ENCODE measurements at places on chromosomes 16 and 17.

DNA sequence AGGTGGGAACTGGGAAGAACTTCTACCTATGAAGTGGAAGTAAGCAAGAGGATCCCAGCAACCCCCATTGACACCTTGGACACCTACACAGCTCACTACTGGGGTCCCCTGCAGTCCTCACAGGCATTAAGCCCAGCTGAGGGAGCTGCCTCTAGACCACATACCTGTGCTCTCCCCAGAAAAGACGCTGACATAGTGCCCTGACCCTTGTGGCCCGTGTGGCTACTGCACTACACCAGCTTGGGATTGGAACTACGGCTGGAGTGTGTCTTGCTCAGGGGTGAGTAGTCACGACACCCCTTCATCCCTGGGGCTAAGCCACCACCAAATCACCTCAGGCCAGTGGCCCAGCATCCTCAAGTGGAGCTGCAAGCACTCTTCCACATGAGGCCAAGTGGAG, 54.2 kb upstream of the NSRP1 start:
- DNase-seq = no peak

GRCh38 chr17:38451030-38451839, 23.0 kb downstream of the ARHGAP23 start:
- DNase-seq = peak; percentile 80

DNA sequence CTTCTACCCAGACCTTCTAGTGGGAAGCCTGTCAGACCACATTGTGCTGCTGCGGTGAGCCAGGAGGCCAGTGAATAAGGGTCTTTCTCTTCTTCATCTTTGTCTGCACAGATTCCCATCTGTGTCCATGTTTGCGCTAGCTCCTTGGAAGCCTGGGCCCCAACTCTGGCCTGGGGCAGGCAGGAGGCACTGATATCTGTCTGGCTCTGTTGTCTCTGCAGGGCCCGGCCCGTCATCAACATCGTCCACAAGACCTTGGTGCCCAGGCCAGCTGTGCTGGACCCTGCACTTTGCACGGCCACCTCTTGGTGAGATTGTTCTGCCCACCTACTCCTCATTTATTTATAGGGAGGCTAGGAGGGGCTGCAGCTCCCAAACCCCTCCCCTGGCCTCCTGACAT, 18.3 kb downstream of the ITGA3 start:
- no peak for DNase-seq

GRCh38 chr17:65509032-65509431, 52.4 kb downstream of the AXIN2 start:
- DNase-seq = no peak

- DNase-seq = no peak
These were observed 929 bp downstream of the TMEM11 start for GRCh38 chr17:21212826-21213637.

DNA sequence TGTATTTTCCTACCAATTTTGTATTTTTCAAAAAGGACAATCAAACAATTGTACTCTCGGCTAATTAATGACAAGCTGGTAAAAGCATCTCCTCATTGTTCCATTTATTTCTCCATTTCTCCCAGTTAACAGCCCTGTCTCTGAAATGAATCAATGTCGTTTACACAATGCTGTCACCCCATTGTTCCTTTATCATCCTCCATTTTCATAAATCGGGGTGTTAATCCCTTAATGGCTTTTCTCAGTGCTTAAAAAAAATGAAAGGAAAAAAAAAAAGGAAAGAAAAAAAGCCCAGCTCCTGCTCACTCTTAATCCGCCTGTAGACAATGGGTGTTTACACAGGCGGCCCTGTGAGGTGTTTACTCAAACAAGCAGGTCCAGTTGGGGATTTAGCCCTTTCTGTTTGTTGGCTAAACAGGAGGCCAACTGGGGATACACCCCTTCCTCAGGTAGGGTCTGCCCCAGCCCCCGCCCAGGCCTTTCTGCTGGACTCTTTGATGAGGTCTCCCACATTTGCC, 86.8 kb upstream of the SALL1 start:
- DNase-seq = no peak

- no peak for DNase-seq
These were observed 304.2 kb upstream of the TNRC6C start for GRCh38 chr17:77654296-77654695.

GRCh38 chr17:17503566-17504130, 7.5 kb upstream of the RASD1 start:
- no peak for DNase-seq

DNA sequence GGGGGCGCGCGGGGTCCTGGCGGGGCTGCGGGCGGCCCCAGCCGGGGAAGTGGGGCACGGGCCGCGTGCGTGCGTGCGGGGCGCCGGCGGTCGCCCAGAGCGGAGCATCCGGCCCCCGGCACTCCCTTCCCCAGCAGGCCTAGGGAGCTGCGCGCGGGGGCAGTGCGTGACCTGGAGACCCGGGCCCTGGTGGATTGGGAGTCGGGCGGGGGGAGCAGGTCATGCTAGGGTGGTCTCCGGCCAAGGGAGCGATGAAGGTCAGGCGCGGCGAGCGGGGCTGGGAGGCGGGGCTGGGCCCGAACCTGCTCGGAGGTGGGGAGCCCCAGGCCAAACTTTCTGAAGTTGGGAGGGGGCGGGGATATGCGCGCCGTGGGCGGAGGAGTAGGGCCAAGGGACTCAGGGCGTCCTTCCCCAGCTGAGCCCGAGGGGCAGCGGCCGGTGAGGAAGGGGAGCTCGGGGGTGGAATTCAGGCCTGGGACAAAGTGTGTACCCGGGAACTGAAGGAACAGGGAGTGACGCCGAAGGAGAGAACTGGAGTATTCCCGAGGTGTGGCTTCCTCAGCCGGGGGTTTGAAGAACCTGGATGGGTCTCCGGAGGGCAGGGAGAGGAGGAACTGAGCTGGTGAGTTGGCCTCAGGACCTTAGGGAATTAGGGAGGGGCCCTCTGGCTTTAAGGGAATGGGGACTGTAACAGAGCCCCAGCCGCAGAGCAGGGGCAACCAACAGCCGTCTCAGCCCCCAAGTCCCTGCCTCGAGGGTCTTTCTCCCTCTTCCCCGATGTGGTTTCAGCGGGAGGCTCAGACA, 589 bp downstream of the XYLT2 start:
- DNase-seq = no peak

DNA sequence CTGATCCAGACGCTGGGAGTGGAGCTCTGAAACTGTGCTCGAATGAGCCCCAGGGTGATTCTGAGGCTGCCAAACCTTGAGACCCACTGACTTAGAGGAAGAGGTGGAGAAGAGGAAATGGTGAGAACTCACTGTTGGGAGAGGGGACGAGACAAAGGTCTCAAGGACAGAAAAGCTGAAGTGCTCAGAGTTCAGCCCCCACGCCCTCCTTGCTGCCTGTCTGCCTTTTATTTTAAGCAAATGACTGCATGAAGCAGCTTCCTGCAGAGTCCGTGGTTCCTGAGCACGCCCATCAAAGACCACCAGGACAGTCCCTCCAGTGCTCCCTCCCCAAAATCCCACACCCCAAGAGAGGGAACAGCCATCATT, 20.4 kb downstream of the COTL1 start:
- no peak for DNase-seq

DNA sequence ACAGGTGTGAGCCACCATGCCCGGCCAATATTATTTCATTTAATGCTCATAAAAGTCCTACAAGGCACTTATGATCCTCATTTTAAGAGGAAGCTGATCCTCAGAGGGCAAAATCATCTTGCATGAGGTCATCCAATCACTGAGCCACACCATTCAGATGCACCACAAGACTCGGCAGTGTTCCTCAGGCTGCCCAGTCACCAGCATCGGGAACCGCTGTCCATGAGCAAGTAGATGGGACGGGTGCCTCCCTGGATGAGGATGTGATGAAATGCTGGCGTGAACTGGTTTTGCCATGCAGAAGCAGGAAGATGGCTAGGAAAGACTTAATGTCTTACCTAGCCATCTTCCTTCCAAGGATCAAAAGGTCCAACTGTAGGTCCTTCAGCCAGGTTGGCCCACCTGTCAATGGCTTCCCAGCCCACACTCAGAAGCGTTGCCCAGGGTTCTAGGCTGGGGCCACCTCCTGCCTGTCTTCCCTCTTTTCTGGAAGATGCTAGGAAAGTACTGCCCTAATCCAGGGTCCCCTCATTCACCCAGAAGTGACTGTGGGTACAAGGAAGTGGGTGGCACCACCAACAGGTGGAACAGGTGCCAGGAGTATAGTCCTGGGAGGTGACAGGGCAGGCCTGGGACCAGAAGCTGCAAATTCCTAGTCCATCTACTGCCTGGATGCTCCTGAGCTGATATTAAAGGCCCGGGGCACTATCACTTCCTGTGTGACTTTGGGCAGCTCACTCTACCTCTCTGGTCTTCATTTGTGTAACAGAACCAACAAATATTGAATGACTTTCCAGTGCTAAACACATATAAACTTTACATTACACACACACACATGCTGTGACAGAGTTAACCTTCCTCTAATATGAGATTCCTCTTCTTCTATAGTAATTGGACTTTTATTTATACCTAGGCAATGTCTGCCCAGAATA, 32.2 kb upstream of the CRYBA1 start:
- DNase-seq = no peak

GRCh38 chr17:33493566-33493965, 200.5 kb upstream of the ASIC2 start:
- no peak for DNase-seq

DNA sequence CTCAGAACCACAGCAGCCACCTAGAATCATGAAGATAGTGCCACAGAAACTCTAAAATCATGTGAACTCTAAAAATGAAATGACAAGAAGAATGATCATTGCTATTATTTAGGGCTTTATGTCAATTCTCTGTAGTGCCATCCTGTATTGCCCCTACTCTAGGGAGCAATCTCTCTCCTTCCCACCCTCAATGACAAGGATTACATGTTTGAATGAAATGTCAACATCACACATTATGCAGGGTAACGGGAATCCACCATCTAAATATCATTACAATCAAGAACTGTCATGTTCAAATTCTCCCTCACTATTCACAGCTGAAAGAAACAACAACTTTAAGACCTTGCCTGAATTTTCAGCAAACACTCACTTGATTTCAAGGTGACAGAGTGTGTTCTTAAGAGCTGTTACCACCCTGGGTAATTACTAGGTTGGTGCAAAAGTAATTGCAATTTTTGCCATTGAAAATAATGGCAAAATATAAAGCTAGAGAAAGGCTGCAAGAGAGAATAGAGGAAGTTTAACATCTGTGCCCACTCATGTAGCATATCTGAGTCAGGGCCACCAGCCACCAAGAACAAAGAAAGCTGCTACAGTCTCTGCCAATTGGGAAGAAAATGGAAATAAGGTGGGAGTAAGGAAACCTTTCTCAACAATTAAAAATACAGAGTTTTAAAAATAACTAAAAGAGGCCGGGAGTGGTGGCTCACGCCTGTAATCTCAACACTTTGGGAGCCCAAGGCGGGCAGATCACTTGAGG, 112.8 kb upstream of the PSMD7 start:
- DNase-seq = no peak

- peak; percentile 34 for DNase-seq
These were observed 17.1 kb upstream of the NAGLU start for GRCh38 chr17:42518755-42519545.

GRCh38 chr16:49674351-49674851, 181.5 kb downstream of the ZNF423 start:
- DNase-seq = no peak

DNA sequence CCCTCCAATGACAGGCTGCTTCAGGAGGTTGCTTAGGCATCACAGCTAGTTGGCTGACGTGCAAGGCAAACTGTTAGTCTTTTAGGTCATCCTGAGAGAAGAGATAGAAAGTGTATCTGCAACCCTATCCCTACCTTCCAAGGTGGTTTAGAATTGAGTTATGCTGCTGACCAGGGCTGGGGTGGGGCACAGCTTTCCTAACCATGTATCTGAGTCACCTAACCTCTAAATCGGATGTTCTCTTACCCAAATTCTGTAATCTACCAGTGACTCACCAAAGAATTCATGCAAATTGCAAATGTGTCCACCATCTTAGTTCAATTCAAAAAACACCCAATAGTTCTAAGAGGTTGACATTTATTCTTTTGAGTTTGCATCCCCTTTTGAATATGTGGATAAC, 107.2 kb upstream of the DYNLRB2 start:
- DNase-seq = peak; percentile 2

DNA sequence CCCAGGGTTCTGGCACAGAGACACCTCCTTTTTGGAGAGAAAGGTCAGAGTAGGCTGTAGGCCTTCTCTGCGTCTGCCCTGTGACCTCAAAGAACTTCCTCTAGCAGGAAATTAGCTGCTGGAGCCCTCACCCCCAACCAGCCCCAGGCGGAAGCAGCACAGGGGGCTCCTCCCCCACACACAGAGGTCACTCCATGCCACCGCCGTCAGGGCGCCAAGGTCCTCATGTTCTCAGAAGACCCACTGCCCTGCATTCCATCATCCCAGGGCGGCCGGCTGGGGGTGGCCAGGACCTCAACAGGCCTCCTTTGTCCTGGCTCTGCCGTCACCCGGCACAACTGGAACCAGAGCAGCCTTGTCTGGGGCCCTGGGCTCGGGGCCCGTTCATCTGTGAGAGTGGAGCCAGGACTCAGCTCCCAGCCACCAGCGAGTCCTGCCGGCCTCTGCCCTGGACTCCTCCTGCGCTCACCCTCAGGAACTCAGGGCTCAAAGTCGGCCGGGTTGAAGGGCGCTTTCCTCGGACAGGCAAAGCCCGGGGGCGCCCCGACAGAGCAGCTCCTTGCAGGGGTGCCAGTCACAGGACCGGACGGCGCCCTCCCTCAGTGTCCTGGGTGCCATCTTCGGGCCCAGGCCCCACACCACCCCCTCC, 1.2 kb downstream of the TMC6 start:
- no peak for DNase-seq

DNA sequence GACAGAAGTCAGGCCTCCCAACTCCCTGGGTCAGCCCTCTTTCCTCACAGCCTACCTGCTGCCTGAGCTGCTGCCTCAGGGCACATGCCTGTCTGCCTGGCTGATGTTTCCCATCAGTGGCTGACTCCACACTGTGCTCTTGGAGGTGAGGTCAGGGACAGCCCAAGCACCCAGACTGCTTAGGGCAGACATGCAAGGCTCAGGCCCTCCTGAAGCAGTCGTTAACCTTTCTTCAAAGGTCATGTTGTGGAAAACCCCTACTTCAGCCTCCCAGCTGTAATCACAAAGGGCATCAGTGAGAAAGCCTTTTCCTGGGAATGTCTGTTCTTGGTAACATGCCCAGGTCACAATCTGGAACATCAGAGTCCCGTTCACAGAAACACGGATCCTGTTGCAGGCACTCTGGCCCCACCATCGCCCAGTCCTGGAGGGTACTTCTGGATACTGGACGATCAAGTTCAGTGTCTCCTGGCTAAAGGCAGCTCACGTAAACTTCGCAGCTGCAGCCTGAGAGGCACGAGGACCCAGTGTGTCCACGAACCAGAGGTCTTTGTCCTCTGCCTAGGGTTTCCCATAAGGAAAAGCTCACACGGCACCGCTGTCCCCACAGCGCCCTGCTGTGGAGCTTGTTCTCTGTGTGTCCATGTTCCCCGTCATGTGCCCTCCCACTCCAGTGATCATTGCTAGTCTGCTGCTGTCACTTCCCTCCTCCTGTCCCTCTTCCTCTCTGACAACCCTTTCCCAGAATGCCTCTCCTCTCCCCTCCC, 54.9 kb downstream of the GNAO1 start:
- peak; percentile 3 for DNase-seq

DNA sequence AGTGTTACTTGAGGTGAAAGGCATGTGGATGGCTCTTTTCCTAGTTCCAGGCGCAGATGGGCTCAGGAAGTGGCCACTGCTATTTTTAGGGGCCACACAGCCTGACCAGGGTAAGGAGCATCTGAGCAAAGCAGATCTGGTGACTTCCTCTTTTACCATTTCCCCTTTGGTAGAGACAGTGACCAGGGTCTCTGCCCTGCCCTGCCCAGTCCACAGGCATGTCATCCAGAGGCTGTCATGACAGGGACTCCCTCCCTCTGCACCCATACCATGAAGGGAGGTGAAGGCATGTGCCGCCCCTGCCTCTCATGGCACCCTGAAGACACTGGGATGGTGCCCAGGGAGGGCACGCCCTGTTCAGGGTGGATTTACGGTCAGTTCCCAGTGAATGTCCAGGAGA, 2.2 kb downstream of the PLA2G15 start:
- no peak for DNase-seq

Measured in astrocyte (in vitro differentiated cells and primary cell).